ENCODE measurements at places on chromosomes 5 and 9.

DNA sequence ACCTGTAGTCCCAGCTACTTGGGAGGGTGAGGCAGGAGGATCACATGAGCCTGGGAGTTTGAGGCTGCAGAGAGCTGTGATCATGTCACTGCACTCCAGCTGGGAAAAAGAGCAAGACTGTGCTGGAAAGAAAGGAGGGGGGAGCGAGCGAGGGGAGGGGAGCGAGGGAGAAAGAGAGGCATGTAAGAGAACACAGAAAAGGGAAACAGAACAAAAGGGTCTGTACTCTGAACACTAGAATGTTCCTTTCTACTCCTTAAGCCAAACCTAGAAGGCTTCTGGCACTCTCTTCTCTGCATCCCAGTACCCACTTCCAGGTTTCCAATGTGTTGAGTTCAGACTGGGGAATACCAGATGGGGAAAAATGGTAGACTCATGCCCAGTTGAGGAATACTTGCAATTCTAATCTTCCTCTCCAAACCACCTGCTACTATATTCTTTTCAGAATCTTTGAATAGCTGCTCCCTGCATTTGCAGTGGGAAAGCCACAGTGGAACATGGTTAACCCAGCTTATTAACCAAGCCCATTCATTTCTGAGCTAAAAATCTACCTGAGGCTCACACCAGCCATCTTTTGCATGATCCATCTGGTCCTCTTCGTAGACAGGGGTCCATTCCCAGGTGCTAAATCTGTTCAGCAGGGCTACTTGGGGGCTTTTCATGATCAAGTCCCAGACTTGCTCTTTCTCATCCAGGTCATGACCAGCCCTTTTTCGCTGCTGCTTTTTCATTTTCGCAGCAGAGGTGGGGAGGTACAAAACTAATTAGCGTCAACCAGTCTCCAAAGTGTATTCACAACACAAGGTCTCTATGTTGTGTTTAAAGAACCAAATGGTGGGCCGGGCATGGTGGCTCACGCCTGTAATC lies 34.9 kb downstream of the SEMA4D start:
- H3K27me3 ChIP-seq, result no peaks in the 10 kb centered on the region
- H3K4me3 ChIP-seq, result no peak overlapping the region
- H3K36me3 ChIP-seq, result peaks cover 6% of the 10 kb centered on the region
- peaks cover 43% of the 10 kb centered on the region for H3K4me1 ChIP-seq
- no peak for DNase-seq

GRCh38 chr5:142013734-142014521 lies 1.1 kb upstream of the GNPDA1 start:
- DNase-seq, result no peak
- H3K27ac ChIP-seq, result peak overlapping the region; percentile 87
- H3K4me1 ChIP-seq, result peaks cover 23% of the 10 kb centered on the region
- H3K36me3 ChIP-seq, result no peaks in the 10 kb centered on the region
- peak overlapping the region; percentile 90 for H3K4me3 ChIP-seq

- H3K27ac ChIP-seq, result no peak overlapping the region
- H3K36me3 ChIP-seq, result no peaks in the 10 kb centered on the region
- no peak overlapping the region for H3K4me3 ChIP-seq
- no peak for DNase-seq
- peaks cover 2% of the 10 kb centered on the region for H3K4me1 ChIP-seq
- peaks cover 5% of the 10 kb centered on the region for H3K27me3 ChIP-seq
Measured at GRCh38 chr5:171595801-171596231, 176.4 kb downstream of the FGF18 start.

- DNase-seq, result no peak
- peaks cover 14% of the 10 kb centered on the region for H3K4me1 ChIP-seq
- peak overlapping the region; percentile 35 for H3K27ac ChIP-seq
- H3K36me3 ChIP-seq, result peaks cover 13% of the 10 kb centered on the region
- H3K4me3 ChIP-seq, result no peak overlapping the region
- no peaks in the 10 kb centered on the region for H3K27me3 ChIP-seq
Measured at GRCh38 chr5:80238097-80238496, 17.8 kb downstream of the SERINC5 start.

- no peak overlapping the region for H3K27ac ChIP-seq
- peaks cover 3% of the 10 kb centered on the region for H3K27me3 ChIP-seq
- H3K36me3 ChIP-seq, result no peaks in the 10 kb centered on the region
- no peak for DNase-seq
Measured at GRCh38 chr5:114317751-114318150, 44.1 kb upstream of the KCNN2 start.

DNA sequence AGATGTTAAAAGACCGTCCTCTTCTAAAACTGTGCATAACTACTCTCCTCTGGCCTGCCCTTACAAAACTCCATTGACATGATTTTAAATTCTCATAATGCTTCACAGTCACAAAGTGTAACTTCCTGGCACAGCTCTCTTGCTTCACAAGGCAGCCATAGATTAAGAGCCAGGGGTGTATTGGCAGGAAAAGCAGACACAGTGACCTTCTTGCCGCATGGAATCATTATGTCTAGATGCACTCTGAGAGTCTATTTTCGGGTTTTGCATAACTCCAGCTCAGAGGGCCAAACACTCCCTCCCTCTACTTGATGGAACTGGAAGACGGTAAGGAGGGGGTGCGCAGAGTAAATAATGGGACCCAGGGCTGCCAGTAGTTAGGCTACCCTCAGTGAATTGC lies 110.1 kb downstream of the MARCHF3 start:
- H3K36me3 ChIP-seq, result no peaks in the 10 kb centered on the region
- H3K27me3 ChIP-seq, result peaks cover 4% of the 10 kb centered on the region
- H3K27ac ChIP-seq, result no peak overlapping the region
- H3K4me1 ChIP-seq, result peaks cover 29% of the 10 kb centered on the region
- no peak for DNase-seq

Data from type B pancreatic cell (in vitro differentiated cells).